ENCODE measurements at places on chromosomes 7 and 10.

DNA sequence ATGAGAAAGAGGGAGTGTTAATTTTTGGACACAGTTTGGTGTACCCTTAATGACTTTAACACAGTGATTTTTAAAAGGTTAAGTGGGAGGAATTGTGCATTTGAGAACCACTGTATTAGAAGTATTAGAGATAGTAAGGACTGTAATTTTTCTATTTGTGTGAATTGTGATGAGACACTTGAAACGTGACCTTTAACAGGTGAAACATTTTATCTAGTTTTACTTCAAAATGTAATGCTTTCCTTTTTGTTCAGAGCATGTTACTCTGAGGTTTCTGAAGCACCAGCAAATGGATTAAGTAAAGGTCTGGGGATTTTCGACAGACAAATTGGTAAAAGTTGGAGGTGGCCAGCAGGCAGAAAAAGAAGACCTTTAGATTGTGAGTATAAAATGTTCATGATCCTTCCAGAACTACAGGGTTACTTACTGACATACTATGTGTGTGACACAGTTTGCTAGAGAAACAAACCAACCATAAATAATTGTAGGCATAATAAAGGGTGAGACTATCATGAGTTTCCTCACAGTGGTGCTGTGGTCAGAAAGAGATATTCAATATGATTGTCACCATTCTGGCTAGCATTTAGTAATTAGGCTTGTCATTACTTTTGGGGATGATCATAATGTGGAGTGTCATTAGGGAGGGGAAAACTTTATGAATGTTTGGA is 26.1 kb downstream of the LCOR start:
- DNase-seq, result no peak

DNA sequence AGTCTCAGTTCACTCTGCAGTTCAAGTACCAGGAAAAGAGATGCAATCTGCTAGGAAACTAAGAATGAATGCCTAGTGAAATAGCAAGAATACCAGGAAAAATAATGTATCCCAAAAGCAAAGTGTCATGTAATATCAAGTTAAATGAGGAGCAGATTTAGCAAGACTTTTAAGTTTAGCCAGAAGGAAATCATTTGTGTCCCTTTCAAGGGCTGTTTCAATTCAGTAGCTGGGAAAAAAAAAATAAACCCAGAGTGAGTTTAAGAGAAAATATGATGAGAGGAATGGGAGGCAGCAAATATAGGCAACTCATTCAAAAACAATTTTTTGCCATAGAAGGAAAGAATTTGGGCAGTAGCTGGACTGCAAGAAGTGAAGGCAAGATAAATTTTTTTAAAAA is 135.8 kb downstream of the DGKB start:
- no peak for DNase-seq

- no peak for DNase-seq
Measured at GRCh38 chr7:93367254-93367653, 135.1 kb downstream of the VPS50 start.

DNA sequence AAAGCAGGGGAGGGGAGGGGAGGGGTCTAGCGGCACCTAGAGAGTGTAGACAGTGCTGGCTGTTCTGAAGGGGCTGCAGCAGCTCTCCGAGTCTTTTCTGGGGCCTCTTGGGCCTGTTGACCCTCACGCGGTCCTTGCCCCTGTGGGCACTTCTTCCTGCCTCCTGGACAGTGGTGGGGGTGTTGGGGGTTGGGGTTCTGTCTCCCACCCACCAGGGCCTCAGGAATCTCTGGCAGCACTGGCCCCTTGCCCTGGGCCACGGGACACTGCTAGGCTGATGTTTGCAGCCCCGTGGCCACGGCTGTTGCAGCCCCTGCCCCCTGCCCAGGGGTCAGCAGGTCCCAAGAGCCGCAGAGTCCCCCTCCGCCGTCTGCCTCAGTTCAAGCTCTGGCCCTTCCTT is 68.9 kb upstream of the INPP5A start:
- DNase-seq, result no peak

DNA sequence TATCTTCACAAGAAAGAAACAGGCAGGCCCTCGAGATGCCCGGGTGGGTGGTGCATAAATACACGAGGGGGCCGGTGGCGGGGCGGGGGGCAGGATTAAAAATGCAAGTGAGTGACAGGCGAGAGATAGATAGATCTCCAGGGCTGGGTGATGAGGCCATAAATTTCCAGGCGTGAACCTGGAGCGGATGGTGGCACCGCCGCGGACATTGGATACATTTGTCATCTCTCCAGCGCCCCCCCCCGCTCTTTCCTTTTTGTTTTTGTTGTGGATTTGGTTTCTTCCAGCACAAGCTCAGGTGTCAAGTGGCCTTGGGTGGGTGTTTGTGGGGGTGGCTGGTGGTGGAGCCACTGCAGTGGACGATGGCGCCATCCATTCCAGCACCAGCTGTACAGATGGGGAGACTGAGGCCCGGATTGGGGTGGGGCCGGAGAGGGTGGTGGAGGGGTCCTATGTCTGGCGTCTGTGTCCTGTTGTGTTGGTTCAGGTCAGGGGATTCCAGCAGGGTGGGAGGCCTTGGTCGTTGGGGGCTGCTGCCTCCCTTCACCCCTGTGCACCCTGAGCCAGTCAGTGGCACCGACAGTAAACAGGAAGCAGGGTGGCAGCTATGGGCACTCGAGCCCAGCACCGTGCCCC is 2.9 kb downstream of the ELFN1 start:
- DNase-seq, result no peak

- DNase-seq, result no peak
Measured at GRCh38 chr7:121376979-121377378, 19.1 kb downstream of the FAM3C start.

GRCh38 chr10:98833542-98833941 is 386.8 kb upstream of the HPS1 start:
- DNase-seq, result no peak

- no peak for DNase-seq
Measured at GRCh38 chr10:88966797-88967196, 14.2 kb upstream of the ACTA2 start.

DNA sequence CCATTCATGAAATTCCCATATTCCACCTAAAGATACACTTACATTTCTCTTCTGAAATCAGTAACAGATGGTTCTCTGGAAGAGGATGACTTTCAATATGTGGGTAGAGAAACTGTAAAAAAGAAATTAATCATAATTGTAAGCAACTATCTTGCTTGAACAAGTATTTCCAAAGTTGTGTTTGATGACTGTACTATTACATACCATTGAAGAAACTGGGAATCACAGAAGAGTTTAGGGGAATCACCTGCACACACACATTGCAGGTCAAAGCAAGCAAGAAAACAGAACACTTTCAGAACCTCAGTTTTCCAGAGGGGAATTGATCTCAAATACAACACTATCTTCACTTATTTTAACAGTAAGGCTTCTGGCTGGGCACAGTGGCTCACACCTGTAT is 33.6 kb downstream of the GSAP start:
- DNase-seq, result no peak

DNA sequence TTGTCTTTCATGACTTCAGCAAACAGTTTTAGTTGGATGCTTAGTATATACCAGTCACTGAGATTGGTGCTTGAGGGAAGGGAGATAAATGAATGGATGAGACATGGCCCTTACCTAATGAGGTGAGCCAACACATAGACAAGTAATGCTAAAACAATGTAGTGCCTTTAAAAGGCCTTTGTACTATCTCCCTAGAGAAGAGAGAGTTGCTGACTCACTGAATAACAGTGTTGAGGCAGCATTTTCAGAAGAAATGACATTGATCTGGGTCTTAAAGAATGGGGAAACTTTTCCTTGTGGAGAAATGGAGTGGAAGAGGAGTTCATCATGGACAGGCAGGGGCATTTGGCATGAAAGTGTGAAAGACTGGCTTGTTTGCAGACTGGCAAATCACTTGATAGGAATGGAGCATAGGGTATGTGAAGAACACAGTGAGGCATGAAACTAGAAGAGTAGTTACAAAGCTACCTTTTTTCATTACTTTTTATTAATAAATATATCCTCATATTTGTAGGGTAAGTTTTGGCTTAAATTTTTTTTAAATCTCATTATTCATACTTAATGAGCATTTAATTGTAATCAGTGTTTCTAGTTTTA is 91.2 kb downstream of the KAT6B start:
- DNase-seq, result no peak

DNA sequence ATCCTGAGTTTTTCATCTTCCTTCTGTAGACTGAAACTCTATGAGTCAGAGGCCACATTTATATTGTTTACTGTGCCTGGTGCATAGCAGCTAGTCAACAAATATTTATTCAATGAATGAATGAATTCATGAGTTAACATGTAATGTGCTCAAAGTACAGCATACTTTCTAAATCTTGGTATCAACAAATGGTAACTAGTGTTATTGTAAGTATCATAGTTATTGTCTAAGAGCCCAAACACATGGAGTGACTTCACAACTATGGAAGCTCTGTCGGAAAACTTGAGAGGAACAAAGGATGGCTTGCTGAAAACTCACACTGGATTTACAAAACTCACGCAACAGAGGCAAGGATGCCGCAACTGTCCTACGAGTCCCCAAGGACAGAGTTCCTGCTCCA is 35.9 kb downstream of the DENND2A start:
- DNase-seq, result no peak

DNA sequence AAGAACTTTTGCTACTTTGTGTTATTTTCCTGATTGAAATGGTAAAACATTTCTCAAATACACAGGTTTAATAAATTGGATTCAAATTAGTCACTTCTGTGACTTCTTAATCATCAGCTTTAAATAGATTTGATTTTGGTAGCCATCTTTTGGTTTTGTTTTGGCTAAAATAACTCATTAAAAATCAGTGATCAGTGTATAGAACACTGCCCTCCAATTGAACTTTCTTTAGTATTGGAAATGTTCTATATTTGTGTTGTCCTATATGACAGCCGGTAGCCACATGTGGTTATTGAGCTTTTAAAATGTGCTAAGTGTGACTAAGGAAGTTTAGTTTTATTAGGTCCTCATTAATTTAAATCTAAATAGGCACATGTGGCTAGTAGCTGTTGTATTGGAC is 50.4 kb downstream of the GLCCI1 start:
- DNase-seq, result no peak
